ENCODE measurements at places on chromosomes 5 and 9.

GRCh38 chr5:144567421-144567780 lies 396.7 kb downstream of the KCTD16 start:
- DNase-seq = peak; percentile 25

DNA sequence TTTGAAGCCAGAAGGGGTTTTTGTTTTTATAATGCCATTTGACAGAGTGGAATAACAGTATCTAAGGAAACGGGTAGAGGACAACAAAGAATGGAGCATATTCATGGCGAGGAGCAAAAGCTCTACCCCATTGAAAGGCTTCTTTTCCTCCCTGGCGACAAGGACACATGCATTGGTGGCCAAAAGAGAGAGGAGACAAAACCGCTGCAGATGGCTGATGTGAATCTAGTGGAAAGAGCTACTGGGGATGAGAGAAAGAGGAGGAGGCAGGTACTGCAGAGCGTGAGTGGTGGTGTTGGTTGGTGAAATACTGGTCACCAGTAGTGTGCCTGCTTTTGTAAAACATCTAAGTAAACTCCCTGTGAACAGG lies 491 bp downstream of the APC start:
- no peak for DNase-seq

GRCh38 chr5:132094393-132095076 lies 20.9 kb downstream of the CSF2 start:
- DNase-seq = no peak

- DNase-seq = peak; percentile 97
These were observed 30.6 kb upstream of the MATR3 start for GRCh38 chr5:139262742-139263445.

- DNase-seq = no peak
These were observed 61.6 kb upstream of the ANGPTL2 start for GRCh38 chr9:127183814-127184582.

- DNase-seq = no peak
These were observed 107.2 kb downstream of the DRD1 start for GRCh38 chr5:175336781-175337180.

- no peak for DNase-seq
These were observed 102.2 kb downstream of the SERINC5 start for GRCh38 chr5:80153586-80154126.

GRCh38 chr9:35489313-35490154 lies at the start of gene RUSC2:
Gene RUSC2 (plus strand): TSS chr9:35490111. CDS start chr9:35546522, 56,411 bp downstream.
- DNase-seq = peak; percentile 90

DNA sequence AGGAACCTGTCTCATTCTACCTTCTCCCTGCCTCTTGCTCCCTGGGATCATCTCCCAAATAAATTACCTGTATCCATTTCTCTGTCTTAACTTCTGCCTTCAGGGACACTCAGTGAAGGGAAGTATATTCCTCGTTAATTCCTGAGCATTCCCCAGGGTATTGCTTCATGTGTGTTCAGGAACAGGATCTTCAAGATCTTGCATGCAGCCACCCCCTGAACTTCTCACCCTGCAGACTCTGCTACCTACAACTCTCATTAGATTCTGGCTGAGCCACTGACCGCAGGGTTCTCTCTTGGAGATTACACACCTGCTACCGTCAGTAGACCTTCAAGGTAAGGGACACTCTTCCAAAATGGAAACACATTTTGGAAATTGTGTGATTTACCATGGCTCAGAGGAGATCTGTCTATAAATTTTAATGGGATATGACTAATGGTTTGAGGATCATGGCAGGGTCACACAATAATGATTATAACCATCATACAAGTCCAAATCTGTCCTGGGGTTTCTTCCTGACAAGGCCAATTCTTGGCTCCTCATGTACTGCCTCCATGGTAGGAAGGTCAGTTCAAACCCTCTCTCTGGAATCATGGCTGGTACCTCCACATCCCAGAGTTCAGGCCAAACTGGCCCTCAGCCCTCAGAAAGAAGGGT lies 38.9 kb upstream of the UGCG start:
- no peak for DNase-seq

DNA sequence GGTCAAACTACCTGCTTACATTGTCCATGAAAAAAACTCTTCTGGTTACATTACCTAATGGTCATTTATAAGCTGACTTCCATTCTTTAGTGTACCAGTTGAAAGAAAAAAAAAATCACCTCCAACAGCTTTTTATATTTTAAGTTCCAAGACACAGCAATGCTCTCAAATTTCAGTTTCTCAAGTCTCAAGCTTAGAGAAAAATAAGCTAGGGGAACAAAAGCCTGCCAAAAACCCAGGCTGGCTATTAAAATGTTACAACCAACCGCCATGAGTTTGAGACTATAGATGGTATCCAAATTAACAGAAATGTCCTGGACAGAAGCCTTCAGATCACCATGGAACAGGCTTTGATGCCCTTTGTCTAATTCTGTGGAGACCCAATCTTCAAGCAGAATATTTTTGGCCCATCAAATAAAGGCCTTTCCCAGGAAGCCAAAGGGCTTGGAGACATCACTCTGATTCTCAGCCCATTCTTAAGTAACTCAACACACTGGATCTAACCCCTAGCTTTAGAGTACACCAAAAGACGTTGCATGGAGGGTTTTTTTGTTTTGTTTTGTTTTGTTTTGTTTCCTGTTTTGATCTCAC lies 343.7 kb downstream of the GLIS3 start:
- no peak for DNase-seq

GRCh38 chr9:114282926-114283325 lies 40.0 kb upstream of the ORM1 start:
- DNase-seq = peak; percentile 68

GRCh38 chr9:68631811-68632210 lies 73.2 kb upstream of the PIP5K1B start:
- no peak for DNase-seq

GRCh38 chr9:33175649-33176325 lies 8.7 kb upstream of the B4GALT1 start:
- no peak for DNase-seq

GRCh38 chr5:132481596-132482211 lies 8.9 kb downstream of the IRF1 start:
- no peak for DNase-seq

GRCh38 chr5:89855417-89855816 lies 554.1 kb downstream of the CETN3 start:
- no peak for DNase-seq

- DNase-seq = no peak
These were observed 69.9 kb upstream of the SELENOP start for GRCh38 chr5:42881416-42882117.

- DNase-seq = peak; percentile 25
These were observed 32.7 kb upstream of the TXNDC8 start for GRCh38 chr9:110370315-110370714.

GRCh38 chr5:181207214-181207959 lies 2.4 kb upstream of the TRIM7 start:
- peak; percentile 83 for DNase-seq

DNA sequence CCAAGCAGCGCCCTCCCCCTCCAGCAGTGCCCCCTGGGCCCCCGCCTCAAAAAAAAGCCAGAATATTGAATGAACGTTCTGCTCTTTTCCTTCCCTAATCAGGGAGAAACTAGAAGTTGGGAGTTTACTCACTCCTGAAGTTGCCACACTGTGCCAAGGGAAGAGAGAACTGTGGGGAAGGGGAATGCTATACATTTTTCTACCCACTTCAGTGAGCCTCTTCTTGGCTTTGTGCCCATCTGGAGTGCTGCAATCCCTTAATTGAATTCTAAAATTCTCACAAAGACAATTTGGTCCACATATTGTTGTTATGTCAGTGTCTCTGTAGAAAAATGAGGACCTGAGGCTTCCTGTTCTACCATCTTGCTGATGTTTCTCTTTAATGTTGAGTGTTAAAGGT lies 443.7 kb downstream of the DIRAS2 start:
- no peak for DNase-seq

- no peak for DNase-seq
These were observed 17.4 kb downstream of the FGF18 start for GRCh38 chr5:171436804-171437285.

DNA sequence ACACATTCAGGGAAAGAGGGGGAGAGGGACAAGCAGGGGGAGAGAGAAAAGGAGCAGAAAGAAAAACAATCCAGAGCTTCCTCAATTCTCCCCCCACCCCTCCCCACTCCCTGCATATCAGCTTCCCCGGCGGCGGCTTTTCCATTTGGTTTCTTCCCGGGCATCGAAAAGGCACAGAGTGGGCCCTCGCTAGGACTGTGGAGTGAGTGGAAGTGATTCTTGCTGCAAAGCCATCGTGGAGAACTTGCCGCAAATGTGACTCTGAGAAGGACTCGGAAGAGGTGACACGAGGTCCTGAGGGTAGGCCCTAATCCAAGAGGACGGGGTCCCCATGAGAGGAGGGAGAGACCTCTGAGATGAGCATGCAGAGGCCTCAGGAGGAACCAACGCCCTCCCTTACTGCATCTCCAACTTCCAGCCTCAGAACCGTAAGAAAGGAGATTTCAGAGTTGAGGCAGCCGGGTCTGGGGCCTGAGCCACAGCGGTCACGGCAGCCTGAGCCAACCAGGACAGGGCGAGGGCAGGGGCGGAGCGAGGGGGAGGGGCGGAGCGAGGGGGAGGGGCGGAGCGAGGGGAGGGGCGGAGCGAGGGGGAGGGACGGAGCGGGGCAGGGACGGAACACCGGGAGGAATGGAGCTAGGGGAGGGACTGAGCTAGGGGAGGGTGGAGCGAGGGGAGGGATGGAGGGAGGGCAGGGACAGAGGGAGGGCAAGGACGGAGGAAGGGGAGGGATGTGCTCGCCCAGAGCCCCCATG lies 21.2 kb upstream of the SARDH start:
- DNase-seq = no peak

DNA sequence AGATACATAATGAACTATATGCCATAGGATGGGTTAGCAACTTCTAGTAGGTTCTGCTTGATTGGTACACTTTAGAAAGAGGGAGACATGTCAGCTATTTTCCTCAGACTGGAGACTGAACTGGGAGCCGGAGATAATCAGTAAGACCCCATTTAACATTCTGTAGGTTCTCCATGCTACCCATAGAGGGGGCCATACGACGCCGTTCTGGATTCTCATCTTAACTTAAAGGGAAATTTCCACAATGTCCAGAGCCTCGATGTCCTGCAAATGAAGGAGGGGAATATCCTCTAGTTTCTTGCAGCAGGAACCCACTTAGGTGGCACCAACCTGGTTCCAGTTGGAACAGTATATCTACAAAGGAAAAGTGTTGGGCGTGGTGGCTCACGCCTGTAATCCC lies 22.3 kb upstream of the NPM1 start:
- no peak for DNase-seq

DNA sequence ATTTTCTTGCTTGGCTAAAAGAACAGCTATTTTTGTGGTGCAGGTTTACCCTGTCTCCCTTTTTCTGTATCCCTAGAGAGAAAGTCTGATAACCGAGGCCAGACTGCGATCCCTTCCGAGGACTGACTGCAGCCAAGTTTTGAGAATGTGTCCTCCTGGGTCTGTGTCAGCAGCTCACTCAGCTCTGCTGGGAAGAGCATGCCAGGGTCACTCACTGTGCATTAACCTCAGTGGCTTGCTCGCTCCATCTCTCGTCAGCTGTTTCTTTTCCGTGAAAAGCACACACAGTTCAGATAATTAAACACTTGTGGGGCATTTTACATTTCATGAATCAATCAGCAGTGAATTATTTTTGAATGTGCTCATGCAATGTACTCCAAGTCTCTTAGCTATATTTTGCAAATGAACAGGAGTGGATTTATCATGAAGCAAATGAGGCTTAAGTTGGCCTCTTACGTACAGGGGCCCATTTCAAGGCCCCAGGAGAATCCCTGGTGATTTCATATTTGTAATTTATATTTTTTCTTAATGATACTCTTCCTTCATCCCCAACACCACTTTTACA lies 252.1 kb downstream of the SMARCA2 start:
- DNase-seq = peak; percentile 72

DNA sequence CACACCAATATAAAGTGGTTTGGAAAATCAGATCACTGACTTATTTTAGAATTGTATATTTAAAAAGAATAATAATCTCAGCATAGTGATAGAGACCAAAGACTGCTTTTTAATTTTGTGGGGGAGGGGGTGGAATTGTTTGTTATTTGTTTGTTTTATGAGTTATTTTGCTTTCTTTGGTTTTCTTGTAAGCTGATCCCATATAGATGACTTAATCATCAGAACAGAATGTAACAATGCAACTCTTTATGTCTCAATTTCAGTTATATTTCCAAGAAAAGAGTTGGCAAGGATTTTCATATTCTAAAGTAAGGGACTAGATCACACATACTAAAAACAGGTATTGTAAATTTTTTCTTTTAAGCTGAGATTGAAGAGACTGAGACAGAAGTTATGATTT lies 984.9 kb downstream of the TLE4 start:
- DNase-seq = no peak

- no peak for DNase-seq
These were observed 166.2 kb downstream of the AUH start for GRCh38 chr9:91195372-91196012.

DNA sequence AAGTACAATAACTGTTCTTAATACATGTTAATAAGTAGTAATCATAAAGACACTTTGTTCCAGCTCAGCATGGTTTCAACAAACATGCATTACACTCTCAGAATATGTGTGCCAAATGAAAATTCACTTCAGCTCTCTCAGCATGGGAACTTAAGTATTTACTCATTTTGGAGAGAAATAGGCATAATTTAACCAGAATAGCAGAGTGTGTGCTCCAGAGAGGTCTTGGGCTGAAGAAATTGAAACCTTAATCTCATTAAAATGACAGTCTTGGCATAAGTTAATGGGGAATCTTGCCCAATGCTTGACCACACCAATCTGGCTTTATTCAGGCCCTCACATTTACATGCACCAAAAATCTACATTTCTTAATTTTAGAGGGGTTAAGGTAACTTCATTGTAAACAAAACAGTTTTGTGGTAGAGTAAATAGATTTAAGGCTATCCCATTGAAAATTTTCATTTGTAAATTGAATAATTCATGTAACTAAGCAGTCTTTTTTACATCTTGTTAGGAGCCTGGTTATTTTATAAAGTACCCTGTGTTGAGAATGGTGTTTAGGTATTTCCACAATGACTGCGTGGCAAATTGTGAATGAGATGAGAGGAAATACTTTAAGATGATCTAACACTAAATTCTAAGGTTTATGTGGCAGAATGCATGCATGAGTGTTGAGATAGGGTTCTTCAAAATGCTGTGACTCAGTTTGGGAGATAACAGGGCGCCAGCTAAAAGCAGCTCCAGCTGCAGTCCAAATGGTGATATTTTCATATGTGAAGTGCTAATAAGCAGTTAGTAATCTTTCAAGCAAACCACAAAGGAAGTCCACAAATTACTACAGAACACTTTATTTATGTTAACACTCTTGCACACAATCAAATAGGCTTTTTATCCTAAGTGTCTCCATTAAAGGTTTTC lies 11.3 kb upstream of the LOX start:
- DNase-seq = peak; percentile 63
